ENCODE measurements at places on chromosomes 7 and 10.

DNA sequence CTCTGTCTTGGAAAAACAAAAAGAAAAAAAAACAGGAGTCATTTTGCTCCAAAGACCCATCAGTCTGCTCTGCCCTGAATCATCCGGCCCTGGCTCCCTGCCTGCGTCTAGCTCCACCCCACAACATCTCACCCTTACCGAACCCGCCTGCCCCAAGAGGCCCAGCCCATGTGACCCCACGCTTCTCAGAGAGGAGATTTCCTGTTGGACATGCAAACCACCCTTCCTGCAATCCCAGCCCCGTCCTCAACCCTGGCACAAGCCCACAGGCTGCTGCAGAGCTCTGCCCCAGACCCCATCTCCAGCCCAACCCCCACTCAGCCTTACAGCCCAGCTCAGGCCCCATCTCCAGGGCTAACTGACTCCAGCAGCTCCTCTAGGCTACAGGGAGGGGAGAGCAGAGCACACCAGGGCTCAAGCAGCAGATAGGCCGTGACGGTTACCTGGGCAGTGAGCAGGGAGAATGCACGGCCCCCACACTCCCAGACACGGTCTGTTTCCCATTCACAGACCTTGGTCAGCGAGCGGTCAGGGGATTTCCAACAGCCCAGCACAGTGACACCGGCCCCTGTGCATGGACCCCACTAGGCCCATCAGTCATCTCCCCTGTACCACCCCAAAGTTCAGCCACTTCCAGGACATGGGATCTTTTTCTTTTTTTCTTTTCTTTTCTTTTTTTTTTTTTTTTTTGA, 69.9 kb upstream of the GTF2I start:
- peak; percentile 54 for DNase-seq

GRCh38 chr7:100547872-100548271, 8.9 kb downstream of the AGFG2 start:
- no peak for DNase-seq

- DNase-seq: no peak
These were observed 84.5 kb downstream of the LHFPL3 start for GRCh38 chr7:104412911-104413310.

DNA sequence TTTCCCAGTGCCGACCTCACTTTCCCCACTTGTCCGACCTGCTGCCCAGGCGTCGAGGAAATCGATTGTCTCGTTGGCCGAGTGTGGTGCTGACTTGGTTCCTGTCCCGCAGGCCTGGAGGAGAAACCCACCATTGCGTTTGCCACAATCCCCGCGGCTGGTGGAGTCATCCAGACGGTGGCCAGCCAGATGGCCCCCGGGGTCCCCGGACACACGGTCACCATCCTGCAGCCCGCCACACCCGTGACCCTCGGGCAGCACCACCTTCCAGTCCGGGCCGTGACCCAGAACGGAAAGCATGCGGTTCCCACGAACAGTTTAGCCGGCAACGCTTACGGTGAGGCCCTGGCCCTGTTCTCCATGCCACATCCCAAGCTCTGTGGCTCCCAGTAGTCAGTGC, 14.5 kb upstream of the AP5Z1 start:
- no peak for DNase-seq

DNA sequence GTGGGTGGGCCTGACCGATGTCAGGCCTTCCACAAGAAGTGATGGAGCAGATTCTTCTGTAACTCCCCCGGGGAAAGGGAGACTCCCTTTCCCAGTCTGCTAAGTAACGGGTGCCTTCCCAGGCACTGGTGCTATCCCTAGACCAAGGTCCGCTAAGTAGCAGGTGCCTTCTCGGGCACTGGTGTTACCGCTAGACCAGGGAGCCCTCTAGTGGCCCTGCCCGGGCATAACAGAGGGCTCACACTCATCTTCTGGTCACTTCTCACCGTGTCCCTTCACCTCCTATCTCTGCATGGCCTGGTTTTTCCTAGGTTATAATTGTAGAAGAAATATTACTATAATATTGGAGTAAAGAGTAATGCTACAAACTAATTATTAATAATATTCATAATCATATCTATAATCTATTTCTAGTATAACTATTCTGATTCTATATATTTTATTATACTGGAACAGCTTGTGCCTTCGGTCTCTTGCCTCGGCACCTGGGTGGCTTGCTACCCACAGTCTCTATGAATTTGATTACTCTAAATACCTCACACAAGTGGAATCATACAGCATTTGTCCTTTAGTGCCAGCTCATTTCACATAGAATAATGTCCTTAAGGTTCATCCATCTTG, 1378.7 kb downstream of the XPNPEP1 start:
- peak; percentile 73 for DNase-seq

GRCh38 chr10:76902949-76903348, 734.7 kb downstream of the KCNMA1 start:
- no peak for DNase-seq

GRCh38 chr10:87700031-87700796, 40.5 kb downstream of the PAPSS2 start:
- no peak for DNase-seq

DNA sequence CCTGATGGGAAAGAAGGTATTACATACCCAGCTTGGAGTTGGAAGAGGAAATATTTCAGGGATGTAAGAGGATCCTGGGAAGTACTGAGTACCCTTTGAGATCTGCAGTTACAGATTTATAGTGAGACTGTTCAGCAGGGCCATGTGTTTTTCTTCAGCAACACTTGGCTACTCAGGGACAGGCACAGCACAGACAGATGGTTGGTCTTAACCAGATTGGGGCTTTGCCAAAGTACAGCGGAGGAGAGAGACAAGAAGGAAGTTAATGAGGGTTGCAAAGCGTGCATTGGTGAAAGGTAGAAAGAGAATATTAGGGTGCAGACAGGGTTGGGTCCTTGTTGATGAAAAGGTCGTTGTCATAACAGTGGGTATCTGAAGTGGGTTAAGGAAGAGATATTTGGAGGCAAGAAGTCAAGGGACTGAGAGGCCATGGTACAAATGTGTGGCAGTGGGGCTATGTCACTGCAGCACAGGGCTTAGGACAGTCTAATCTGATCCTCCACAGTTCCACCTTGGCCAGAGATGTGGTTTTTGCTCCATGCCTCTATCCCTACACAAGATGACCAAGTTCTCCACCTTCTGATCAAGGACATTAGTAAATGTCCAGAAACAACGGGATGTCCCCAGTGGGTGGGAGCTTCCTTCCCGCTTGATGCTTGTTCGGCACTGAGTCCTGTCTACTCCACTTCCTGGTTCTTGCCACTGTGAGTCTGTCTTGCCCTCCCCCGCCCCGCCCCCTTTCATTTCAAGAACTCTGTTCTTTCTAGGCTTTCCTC, 18.9 kb upstream of the DNAJC1 start:
- DNase-seq: no peak

DNA sequence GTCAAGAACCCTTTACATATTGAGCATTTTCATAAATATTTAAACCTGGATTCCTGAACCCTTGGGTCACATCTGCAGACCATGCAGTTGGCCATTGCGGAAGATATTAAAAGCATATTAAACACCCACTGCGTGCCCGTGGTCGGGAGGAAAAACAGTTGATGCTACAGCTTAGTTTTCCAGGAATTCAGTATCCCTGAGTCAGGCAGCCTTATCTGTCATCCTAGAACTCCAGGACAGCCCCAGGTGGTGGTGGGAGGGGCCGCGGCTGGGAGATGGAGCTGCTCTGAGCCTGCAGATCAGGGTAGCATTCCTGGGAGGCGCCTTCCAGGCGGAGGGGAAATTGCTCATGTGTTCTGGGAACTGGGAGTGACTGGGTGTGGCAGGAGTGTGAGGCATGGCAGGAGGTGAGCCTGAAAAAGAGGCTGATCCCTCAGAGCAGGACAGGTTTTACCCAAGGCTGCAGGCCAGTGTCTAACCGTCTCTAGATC, 222.9 kb upstream of the SH2B2 start:
- no peak for DNase-seq

GRCh38 chr7:24574386-24574785, 1.1 kb downstream of the PALS2 start:
- DNase-seq: no peak

DNA sequence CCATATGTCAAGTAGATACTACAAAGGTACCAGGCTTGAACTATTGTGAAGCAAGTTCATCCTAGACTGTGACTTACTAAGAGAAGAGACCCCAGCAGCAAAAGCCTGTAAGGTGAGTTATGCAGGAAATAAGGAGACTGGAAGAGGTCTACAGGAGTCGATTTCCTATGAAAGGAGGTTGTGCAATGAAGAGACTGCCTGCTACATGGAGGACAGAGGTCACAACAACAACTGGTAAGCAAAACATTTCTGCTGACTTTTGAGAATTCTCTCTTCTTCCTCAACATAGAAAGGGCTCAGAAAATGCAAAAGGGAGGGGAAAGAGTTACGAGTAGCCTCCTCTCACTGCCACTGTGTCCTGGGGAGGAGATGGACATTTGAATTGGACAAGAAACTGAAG, 42.4 kb downstream of the PDK4 start:
- no peak for DNase-seq

Measured in left lobe of liver (tissue), 2 donors.